ENCODE measurements at places on chromosomes 1 and 21.

GRCh38 chr1:157819896-157820295, at the start of gene FCRL1:
Gene FCRL1 (minus strand): TSS chr1:157820120. CDS start chr1:157820037, 83 bp downstream.
- no peak for DNase-seq

- no peak for DNase-seq
Observed at GRCh38 chr1:171896936-171897703, 55.8 kb downstream of the DNM3 start.

GRCh38 chr1:116873680-116874271, 35.9 kb upstream of the PTGFRN start:
- no peak for DNase-seq

- no peak for DNase-seq
Observed at GRCh38 chr1:193310564-193310963, 124.2 kb upstream of the B3GALT2 start.

DNA sequence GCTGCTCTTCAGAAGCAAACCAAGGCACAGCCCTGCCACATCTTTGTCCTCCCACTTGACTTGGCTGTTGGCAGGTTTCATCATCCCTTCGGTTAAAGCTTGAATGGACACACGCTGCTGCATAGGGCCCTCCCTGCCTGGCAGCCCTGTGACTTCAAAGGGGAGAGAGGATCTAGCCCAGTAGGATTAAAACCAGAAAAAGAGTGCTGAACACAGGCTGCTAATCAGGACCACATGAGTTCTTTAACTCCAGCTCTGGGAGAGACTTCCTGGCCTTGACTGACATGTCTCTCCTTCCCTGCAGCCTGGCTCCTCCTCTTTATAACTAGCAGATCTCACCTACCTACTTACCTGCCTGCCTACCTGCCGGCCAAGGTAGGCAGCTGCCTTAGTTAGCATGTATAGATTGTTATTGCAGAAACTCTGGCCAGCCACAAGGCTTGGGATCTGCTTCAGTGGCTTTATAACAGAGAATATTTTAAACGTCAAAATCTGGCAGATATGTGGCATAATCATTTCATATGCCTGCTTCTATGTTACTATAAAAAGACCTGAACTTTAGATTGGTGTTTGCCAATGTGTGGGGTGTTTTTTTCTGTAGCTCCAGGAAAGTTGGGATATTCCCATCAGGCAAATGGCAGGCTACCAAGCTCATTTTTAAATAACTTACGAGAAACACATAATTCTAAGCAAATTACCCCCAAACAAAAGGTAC, 49.4 kb downstream of the ERG start:
- DNase-seq = no peak

DNA sequence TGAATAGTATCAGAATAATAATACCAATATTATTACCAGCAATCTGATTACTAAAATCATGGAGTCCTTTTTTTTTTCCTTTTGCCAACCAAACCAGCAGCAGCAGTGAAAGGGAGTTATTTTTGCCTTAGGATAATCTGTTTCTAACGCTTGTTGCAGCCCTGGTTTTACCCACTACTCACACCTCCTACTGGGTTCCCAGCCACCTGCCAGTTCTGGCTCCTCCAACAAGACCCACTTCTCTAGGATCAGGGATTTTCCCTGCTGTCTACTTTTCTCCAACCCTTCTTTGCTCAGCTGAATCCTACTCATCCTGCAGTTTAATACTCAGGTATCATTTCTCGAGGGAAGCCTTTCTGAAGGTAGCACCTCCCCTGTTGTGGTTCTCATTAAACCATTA, 96.8 kb upstream of the BCAR3 start:
- no peak for DNase-seq

Measured in gastrocnemius medialis (tissue), 4 donors.